ENCODE measurements at places on chromosomes 5 and 9.

- no peak for DNase-seq
Measured at GRCh38 chr5:35269006-35269405, 38.7 kb upstream of the PRLR start.

DNA sequence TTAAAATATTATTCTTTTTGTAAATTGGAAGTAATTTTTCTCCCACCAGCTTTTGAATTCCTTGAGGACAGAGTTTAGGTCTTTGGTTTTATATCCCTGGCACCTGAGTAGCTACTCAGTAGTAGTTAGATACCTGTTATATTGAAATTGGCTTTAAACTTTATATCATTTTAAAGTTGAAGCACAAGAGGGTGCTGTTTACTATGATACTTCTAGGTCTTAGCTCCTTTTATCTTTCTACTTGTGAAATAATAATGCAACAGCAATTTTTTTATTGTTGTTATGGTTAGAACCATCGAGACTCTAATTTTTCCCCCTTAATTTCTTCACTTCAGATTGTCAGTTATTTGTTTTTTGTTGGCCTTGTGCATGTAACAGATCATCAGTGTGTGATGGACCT is 46.3 kb downstream of the AP3S1 start:
- DNase-seq: no peak

- no peak for DNase-seq
Measured at GRCh38 chr9:21761309-21761901, 41.0 kb upstream of the MTAP start.

- no peak for DNase-seq
Measured at GRCh38 chr9:124873664-124874063, 11.7 kb downstream of the ARPC5L start.

- no peak for DNase-seq
Measured at GRCh38 chr5:6118691-6119090, 259.7 kb downstream of the MED10 start.

GRCh38 chr5:143554918-143555477 is 151.5 kb upstream of the NR3C1 start:
- no peak for DNase-seq

DNA sequence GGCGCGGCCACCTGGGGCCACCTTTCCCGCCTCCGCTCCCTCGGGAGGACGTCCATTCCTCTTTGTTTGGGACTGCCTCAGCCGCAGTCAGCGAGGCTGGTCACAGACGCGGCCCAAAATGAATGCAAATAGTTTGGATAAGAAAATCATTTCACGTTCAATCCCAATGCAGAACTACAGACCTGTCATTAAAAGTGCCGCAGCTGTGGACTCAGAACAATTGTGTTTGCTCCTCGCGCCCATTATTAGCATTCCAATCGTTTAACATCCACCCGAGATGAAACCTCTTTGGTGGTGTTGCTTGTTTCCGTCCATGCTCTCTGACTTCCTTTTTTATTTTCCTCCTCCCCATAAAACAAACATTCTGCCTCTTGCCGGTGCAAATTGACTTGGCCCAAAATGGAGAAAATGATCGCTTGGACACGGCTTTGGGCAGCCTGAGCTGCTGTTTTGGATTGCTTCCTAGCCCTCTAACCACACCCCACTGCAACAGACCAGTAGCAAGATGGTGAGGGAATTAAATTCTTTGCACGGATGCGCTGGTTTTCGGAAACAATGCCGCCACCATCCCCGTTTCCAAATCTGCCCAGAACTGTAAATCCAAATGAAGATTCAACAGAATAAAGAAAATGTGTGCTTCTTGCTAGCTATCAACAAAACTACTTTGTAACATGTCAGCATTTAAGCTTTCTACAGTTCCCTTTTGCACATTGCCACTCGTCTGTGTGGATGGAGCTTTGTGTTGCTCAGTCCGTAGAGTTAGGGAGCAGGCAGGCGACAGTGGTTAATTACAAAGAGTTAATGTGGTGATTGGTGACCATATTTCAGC is 784 bp downstream of the NLN start:
- DNase-seq: no peak

DNA sequence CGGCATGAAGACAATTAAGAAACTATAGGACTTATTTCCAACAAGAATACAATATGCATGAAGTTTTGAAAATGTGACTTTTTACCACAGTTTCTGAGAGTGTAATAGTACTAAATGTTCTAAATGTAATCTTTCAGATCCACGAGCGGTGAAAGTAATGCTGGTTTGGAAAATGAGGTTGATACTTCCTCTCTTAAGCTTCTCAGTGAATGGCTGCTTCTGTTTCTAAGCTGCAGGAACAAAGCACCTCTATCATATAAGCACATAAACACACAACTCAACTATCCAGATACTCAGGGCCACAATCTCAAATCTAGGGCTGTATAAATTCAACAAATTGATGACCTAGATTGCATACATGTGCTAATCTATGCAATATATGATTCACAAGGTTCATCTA is 78.3 kb downstream of the LIFR start:
- no peak for DNase-seq

- no peak for DNase-seq
Measured at GRCh38 chr5:135140446-135141204, 106.6 kb upstream of the PITX1 start.

DNA sequence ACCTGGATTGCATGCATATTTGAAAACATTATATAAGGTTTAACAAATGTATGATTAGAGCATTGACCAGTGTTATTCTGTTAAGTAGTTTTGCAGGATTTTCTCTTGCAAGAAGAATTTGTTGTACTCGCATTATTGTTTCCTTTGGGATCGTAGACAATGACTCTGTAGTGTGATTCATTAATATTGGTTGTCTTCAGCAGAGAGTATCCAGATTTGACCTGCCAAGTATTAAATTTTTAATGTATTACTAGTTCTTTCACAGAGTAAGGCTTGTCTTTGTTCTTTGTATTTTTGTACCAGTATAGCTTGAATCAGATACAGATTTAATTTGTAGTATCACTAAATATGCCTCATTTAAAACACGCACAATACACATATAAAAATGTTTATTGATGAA is 155.0 kb downstream of the PBX3 start:
- DNase-seq: no peak

DNA sequence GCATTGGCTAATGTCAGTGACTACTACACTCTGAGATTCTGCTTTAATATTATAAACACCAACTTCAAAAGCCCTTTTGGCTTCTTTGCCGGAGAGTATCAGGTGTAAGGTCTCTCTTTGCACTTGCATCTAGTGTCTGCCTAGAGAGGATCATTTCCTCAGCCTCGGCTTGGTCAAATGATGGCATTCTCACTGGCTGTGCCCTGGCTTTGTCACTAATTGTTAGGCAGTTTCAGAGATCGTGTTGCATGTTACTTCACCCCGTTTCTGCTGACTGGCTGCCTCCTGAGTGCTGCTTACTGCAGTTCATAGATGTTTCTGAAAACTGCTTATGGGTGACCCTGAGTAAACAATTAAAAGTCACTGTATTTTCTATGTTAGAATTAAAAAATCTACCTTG is 48.8 kb downstream of the SLC1A3 start:
- DNase-seq: no peak

- DNase-seq: no peak
Measured at GRCh38 chr9:21591221-21592062, 109.3 kb upstream of the IFNE start.

DNA sequence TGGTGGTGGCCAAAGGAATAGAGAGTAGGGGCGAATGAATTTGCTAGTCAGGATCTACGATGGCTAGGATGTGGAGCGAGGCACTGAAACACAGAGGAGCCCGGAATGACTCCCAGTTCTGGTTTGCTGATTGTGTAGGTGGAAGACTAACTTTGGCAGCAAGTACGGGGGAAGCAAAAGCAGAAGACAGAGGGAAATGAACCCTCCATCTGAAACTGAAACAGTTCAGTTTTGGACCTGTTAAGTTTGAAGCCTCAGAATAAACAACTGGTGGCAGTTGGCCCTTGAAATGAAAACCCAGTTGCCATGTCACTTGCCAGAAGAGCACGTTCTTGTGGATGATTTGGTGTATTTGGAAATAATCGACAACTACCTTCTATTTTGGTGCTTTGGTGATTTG is 15.4 kb upstream of the SMIM15 start:
- no peak for DNase-seq

GRCh38 chr5:136208916-136209315 is 16.0 kb upstream of the SMIM32 start:
- DNase-seq: no peak

GRCh38 chr5:136594416-136594815 is 229.1 kb upstream of the TRPC7 start:
- DNase-seq: no peak

DNA sequence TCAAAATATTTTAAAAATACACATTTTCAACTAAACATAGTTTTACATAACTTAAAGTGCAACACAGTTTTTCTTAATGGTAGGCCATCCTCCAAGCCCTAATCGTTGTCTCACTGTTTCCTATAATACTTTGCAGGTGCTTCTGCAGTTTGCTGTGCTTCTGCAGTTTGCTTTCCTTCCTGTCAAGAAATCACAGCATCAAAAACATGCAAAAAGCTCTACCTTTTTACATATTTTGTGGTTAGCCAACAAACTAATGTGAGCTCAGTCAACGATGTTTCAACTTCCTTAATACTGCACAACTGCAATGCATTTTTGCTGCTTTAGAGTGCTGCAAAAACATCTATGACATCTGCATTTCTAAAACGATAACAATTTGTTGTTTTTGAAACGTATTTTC is 25.2 kb downstream of the EMB start:
- no peak for DNase-seq

- DNase-seq: no peak
Measured at GRCh38 chr5:144484124-144484897, 313.6 kb downstream of the KCTD16 start.

DNA sequence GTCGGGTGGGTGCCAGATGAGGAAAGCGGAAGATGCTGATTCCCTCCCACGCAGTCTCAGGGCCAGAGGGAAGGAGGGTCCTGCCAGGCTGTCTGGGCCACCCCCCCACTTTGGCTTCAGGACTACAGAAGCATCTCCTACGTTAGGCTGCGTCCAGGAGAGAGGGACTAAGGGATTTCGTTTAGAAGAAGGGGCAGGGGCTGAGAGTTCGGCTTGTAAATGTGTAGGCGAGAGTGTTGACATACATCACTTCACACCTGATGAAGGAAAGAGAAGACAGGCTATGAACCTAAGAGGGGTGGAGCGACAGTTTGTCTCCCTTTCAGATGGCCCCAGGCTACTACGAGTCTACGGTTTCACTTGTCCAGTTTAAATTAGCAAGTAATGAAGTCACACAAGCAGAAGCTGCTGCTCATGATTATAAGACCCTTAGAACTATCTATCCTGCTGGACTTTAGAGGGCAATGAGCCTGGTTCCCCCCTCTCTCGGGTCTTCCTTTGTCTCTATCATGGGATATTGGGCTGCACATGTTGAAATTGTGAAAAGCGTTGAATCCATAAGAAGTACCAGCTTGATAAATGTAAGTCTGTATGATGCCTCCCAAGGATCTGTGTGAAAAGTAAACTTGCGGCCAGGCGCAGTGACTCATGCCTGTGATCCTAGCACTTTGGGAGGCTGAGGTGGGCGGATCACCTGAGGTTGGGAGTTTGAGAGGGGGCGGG is 193.0 kb downstream of the AOPEP start:
- DNase-seq: no peak
